ENCODE measurements at places on chromosomes 5 and 9. TPM values are rescaled to one million over a fixed set of nuclear protein-coding genes. Genes with fewer than 3 reads are reported as not detected.

The SARDH gene
- total RNA-seq = 7.6 TPM

The SLC6A19 gene
- not detected for total RNA-seq

The TMEM171 gene
- total RNA-seq = 3.5 TPM

The GAS1 gene
- 6.5 TPM for total RNA-seq

The VLDLR gene
- 19.2 TPM for total RNA-seq

The LAMC3 gene
- 9.6 TPM for total RNA-seq

The CD72 gene
- total RNA-seq = 0.12 TPM

The SPINK6 gene
- not detected for total RNA-seq

The GADD45G gene
- 4.8 TPM for total RNA-seq

The KIF4B gene
- not detected for total RNA-seq

The TAF1L gene
- total RNA-seq = not detected

The PIP5K1B gene
- not detected for total RNA-seq

The PRUNE2 gene
- total RNA-seq = not detected

The TMOD1 gene
- total RNA-seq = 25.7 TPM

All from Caki2 (cell line).